ENCODE measurements at places on chromosomes 5 and 9.
A peak's percentile ranks its signal among the peaks of the same experiment; 100 is the strongest.

GRCh38 chr5:132746592-132746953 is 653 bp upstream of the CCNI2 start:
- DNase-seq = no peak

DNA sequence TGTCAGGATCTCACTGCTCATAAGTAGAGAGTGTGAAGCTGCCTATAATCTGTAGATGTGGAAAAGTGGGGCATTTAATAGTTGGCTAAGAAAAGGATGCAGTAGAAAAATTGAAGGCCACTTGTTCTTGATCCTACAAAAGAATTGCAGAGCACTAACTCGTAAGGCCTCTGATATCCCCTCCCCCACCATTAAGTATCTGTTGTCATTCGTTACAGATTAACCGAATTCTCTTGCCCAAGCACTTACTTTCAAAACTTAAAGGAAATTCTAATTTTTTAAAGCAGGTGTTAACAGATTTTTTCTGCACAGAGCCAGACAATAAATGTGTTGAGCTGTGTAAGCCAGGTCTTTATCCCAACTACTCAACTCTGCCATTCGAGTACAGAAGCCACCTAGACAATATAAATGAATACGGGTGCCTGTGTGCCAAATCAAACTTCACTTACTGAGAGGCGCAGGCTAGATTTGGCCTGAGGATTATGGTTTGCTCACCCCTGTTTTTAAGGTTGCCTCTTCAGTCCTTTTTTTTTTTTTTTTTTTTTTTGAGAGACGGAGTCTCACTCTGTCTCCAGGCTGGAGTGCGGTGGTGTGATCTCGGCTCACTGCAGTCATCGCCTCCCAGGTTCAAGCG is 234.8 kb downstream of the RFK start:
- no peak for DNase-seq

GRCh38 chr5:138927544-138927943 is 52.4 kb upstream of the LRRTM2 start:
- no peak for DNase-seq

GRCh38 chr9:88237479-88237961 is 99.2 kb upstream of the SPATA31C2 start:
- no peak for DNase-seq

GRCh38 chr5:107040907-107041306 is 629.8 kb downstream of the EFNA5 start:
- no peak for DNase-seq

GRCh38 chr9:123695386-123695785 is 234.5 kb downstream of the DENND1A start:
- no peak for DNase-seq

- no peak for DNase-seq
Measured at GRCh38 chr9:85514256-85514655, 227.5 kb downstream of the AGTPBP1 start.

- DNase-seq = no peak
Measured at GRCh38 chr5:45132972-45133371, 324.2 kb downstream of the MRPS30 start.

- DNase-seq = peak; percentile 25
Measured at GRCh38 chr9:124370896-124371582, 44.2 kb downstream of the PSMB7 start.

DNA sequence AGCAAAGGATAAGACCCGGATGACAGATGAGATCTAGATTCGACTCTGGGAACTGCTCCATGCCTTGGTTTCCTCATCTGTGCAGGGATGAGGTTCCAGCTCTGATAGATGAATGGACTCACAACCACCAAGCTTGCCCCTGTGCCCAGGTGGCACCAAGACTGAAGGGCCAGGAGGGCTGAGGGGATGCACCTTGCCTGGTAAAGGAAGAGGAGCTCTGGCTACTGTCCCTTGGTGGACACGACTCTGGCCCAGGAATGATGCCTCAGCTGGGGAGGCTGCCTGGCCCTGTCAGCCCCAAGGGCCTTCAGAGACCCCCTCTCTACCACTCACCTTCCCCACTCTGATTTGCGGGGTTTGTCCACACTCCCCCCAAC is 24.9 kb upstream of the ANXA6 start:
- DNase-seq = no peak

- DNase-seq = no peak
Measured at GRCh38 chr9:124010665-124011321, 775 bp upstream of the LHX2 start.

- no peak for DNase-seq
Measured at GRCh38 chr9:132547976-132548730, 34.3 kb upstream of the BARHL1 start.

All from KBM-7 (cell line).